Hypothalamus (tissue), 51 donors: ENCODE measurements at places on chromosomes 1 and 21.

- DNase-seq, result peak; percentile 50
These were observed 34.8 kb downstream of the ZMYND12 start for GRCh38 chr1:42420911-42421585.

DNA sequence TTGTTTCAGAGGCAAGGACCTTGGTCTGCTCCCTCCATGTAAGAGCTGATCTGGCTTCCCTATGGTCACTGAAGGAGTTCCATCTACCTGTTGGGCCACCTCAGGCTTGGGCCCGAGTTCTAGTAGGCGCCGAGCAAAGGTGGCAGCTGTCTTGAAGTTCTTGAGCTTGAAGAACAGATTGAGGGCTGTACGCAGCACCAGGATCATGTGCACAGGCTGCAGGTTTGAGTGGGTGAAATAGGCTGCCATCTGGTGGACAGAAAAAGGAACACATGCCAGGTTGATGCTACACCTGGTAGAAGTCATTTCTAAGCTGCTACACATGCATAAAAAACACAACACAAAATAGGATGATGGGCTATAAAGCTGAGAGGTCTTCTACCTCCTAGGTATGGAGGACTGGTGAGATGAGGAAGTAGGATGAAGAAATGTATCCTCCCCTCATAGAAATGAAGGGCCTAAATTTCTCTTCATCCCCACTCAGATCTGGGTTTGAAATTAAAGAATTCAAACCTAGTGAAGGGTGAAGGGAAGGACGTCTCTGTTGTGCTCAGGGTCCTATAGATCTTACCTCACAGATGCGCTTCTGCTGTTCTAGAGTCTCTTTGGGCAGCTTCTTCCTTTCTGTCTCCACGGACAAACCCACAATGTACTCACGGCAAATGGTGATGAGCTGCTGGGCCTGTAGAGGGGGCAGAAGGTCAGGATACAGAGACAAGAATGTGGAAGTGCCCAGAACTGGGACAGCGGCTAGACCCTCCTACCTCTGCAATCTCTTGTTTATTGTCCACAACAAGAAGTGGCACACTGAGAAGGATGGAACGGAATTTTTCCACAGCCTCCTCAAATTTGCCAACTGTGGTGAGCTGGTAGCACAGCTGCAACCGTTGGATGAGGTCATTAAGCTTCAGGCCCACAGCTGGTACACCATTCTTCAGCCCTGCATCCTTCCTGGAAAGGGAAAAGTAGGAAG lies 6.6 kb upstream of the PEX19 start:
- DNase-seq, result peak; percentile 29

- DNase-seq, result no peak
These were observed 1.1 kb downstream of the MGST3 start for GRCh38 chr1:165632152-165632469.

DNA sequence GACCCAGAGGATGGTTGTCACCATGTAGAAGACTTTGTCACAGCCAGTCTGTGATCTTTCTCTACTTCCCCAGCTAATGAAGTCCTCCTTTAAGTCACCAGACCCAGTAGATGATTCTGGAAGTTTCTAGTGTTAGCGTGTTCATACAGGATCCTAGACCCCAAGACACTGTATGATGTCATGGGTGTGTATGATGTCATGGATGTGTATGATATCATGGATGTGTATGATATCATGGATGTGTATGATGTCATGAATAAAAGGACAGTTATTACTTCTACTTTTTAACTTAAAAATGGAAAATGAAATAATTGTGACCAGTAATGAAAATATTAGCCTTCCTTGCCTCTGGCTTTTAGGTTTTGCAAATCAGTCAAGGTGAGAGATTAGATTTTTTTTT lies 260.0 kb downstream of the FMN2 start:
- DNase-seq, result no peak

DNA sequence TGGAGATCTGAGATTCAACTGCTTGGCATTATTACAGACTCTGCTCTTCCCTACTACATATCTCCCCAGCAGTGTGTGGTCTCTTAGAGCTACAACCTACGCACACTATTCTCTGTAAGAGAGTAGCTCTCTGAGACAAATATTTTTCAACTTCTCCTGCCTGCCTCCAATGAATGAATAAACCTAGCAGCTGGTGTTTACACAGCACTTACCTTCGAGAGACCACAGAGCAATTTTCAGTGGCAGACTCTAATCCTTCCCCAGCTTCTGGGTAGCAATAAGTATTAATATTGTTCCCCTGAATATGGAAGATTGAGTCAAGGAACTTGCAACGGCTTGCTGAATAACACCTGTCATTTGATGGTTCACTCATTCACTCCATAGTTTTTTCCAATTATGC lies 350.9 kb upstream of the SPAG17 start:
- no peak for DNase-seq

DNA sequence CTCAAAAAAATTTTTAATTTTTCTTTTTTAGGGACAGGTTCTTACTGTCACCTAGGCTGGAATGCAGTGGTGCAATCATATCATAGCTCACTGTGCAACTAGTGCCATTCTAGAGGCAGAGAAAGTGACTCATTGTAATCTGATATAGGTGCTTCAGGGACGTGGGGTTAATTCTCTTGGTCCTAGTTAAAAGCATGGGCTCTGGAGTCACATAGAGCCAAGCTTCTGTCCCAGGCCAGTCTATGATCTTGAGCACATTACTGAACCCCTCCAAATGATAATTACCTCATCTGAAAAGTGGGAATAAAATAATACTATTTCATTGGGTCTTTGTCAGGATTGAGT lies 1.1 kb upstream of the ADIPOR1 start:
- no peak for DNase-seq

DNA sequence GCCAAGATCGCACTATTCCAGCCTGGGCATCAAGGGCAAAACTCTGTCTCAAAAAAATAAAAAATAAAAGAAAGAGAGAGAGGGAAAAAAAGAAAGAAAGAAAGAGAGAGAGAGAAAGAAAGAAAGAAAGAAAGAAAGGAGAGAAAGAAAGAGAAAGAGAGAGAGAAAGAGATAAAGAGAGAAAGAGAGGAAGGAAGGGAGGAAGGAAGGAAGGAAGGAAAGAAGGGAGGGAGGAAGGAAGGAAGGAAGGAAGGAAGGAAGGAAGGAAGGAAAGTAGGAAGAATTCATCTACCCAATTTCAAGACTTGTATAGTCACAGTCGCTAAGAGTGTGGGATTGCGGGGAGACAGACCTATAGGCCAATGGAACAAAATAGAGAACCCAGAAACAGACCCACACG lies 290.6 kb downstream of the NPHP4 start:
- DNase-seq, result no peak

- DNase-seq, result no peak
These were observed 68.9 kb downstream of the NRIP1 start for GRCh38 chr21:14995695-14996490.

- DNase-seq, result no peak
These were observed 8.3 kb downstream of the CFHR2 start for GRCh38 chr1:196951711-196952394.

GRCh38 chr1:48817505-48818114 lies 40.9 kb upstream of the BEND5 start:
- DNase-seq, result peak; percentile 11

- no peak for DNase-seq
These were observed 57.8 kb downstream of the DYRK1A start for GRCh38 chr21:37424396-37424795.
